ENCODE measurements at places on chromosomes 4 and X. TPM values are rescaled to one million over a fixed set of nuclear protein-coding genes. Genes with fewer than 3 reads are reported as not detected.

The MAGEB17 gene
- under 0.01 TPM for total RNA-seq

The TGIF2LX gene
- total RNA-seq: not detected

The MAGEA9B gene
- not detected for total RNA-seq

The KIAA1210 gene
- not detected for total RNA-seq

The MEPE gene
- total RNA-seq: not detected

The L1CAM gene
- total RNA-seq: 0.36 TPM

The BTK gene
- total RNA-seq: not detected

The LRP2BP gene
- total RNA-seq: 0.56 TPM

The CENPI gene
- 24.2 TPM for total RNA-seq

The CDKL2 gene
- total RNA-seq: 0.18 TPM

The SYN1 gene
- total RNA-seq: under 0.01 TPM

- no peak for DNase-seq
Observed at GRCh38 chr4:102693861-102694260, 66.9 kb downstream of the MANBA start.

DNA sequence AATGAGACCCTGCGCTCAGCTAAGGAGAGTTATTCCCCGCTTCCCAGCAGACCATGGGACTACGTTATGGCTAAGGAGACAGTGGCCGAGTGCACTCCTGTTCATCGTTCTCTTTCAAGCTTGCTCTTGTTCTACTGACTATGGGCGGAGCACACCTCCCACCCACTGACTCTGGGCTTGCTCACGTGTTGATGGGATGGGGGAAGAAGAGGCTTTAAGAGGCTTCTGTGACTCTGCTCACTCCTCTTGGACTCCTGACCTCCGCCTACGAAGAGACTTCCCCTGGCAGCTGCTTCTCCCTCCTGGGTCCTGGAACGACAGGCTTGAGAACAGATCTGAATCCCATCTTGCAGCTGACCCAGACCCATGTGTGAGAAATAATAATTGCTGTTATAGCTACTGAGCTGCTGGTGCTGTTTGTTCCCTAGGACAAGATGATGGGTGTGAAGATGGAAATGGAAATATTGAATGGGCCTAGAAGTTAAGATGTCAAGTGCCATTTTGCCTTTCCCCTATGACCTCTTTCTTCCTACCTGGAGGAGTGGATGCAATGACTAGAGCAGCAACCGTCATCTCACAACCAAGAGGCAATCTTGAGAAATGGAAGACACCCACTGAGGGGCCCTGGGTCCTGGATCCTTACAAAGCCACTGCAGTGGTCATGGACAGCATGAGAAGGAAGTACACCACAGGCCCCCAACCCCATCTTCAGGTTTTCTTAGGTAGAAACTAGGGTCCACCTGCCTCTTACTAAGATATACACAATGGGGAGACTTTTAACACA lies 38.7 kb upstream of the IRAK1 start:
- no peak for DNase-seq

- DNase-seq: no peak
Observed at GRCh38 chr4:32962100-32962499, 2241.9 kb downstream of the PCDH7 start.

- no peak for DNase-seq
Observed at GRCh38 chrX:39008549-39008948, 207.3 kb downstream of the MID1IP1 start.

DNA sequence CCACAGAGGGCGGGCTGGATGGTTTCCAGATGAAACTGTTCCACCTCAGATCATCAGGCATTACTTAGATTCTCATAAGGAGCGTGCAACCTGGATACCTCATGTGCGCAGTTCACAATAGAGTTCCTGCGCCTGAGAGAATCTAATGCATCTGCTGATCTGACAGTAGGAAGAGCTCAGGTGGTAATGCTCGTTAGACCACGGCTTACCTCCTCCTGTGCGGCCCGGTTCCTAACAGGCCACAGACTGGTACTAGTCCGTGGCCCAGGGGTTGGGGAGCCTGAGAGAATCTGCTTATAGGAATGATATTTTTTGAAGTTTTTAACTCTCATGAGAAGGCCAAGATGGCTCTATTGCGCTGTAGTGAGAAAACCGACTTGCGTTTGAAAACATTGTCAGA lies 5.4 kb downstream of the NCAPG start:
- DNase-seq: no peak

GRCh38 chr4:109913596-109914241 lies 1.0 kb downstream of the EGF start:
- DNase-seq: no peak

DNA sequence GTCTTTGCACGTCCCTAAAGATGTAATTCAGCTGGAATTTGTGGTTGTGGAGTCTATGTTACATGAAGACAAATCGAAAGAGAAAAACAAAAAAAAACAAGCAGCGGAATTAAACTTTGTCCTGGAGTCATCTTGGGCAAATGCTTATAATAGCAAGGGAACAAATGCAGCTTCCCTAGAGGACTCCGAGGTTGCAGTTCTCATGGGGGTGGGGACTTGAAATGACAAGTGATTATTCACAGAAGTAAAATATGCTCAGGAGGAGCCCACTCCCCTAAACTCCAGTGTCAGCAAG lies 362.4 kb downstream of the ARHGAP24 start:
- no peak for DNase-seq

- DNase-seq: no peak
Observed at GRCh38 chr4:8398347-8398746, 42.2 kb downstream of the ACOX3 start.

GRCh38 chr4:156676116-156676851 lies 295.3 kb downstream of the PDGFC start:
- no peak for DNase-seq

DNA sequence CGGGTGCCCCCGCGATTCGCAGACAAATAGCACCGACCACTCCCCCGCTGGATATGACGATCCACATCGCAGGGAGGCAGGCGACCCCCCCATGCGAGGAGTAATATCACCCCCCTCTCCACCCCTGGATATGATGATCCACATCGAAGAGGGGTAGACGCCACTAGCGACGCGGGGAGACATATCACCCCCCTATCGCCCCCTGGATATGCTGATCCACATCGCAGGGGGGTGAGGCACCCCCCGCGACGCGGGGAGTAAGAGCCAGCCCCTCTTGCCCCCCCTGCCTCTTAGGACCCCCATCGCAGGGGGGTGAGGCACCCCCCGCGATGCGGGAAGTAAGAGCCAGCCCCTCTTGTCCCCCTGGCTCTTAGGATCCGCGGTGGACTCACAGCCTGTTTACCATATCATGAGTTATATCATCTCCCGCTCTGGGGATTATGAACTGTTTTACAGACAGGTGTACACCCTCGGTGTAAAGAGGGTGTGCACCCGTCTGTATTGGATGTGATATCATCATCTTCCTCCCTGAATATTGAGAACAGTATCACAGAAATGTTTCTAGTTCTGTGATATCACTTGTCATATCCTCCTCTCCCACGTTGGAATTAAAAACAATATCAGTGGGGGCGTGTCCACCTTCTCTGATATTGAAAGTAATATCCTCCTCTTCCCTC lies 22.7 kb upstream of the DRD5 start:
- no peak for DNase-seq

- no peak for DNase-seq
Observed at GRCh38 chrX:38205039-38205438, 15.6 kb downstream of the SRPX start.

DNA sequence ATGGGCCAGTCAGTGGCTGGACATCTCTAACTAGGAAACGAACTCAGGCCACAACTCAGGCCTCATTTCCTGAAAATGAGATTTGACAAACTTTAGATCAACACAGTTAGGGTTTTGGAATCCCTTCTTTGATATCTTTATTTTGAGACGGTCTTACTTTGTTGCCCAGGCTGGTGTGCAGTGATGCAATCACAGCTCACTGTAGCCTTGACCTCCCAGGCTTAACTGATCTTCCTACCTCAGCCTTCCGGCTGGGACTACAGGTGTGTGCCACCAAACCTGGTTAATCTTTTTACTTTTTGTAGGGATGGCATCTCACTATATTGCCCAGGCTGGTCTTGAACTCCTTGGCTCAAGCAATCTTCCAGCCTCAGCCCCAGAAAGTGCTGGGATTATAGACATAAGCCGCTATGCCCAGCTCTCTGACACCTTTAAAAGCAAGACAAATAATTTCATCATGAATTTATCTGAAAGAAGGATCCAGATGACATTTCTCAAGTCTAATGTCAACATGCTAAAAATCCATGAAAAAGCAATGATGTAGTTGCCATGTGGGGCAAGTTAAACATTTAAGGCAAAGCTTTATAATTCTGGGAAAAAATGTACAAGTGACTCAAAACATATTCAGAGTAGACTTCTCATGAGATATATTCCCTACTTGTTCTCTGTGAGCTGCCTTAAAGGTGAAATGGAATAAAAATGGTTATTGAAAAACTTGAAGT lies 89.1 kb upstream of the CBR4 start:
- peak; percentile 19 for DNase-seq

DNA sequence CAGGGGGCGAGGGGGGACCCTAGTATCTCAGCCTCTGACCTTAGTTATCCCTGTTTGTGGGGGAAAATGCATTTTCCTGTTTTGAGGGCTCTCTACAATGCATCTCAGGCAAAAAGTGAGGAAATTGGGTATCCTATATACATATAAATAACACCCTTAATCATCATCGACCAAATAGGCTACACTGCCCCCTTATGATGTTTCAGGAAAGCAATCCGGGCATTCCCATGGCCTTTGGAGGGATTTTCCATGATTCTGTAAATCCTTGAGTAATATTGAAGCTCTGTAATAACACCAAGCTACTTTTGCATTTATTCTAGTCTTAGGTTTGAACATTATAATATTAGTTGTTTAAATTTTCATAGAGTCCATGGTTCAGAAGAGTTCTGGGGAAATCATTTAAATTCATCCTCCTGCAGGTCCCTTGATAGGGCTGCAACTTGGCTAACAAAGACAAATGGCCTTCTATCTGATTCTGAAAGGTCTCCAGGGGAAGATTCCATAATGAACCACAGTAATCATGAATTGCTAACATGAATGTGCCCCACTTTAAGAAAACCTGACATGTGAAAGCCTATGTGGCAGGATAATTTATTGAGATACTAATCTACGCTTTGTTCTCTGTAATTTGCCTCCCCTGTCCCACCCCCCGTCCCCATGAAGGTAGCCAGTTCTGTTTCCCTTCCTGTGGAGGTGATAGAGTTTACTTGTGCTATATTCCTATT lies 91.5 kb upstream of the SCOC start:
- peak; percentile 22 for DNase-seq

GRCh38 chr4:11438647-11439046 lies 10.0 kb upstream of the HS3ST1 start:
- DNase-seq: no peak

DNA sequence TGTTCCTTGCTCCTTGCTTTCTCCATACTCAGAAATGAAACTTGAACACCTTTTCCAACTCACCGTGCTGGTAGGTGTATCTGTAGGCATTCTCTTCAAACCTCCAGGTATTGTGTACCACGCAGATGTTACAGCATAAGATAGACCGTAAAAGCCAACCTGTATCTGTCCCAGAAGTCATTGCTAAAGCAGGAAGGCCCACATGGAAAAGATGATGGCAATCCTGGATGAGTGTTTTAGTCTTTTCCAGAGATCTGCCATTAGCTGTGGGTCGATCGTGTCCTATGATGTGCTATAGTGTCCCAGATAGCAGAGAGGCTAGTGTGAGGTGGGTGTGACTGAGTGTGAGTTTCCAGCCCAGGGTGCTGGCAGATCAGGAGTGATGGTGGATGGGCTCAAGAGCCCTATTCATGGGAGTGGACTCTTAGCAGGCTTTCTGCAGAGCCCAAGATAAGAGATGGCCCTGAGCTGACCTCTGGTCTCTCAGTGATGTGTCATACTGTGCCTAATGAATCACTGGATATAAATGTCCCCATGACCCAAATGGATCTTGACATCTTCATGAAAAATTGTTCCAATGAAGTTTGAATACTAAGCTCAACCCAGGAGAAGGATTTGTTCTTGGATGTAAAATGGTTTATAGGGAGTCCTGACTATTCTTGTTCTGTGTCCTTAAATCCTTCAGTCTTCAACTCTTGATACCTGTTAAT lies 69.1 kb upstream of the WDR1 start:
- DNase-seq: no peak

GRCh38 chr4:183118585-183118984 lies 19.5 kb downstream of the WWC2 start:
- peak; percentile 87 for DNase-seq

- DNase-seq: no peak
Observed at GRCh38 chr4:114398410-114398809, 200.2 kb upstream of the UGT8 start.

- peak; percentile 74 for DNase-seq
Observed at GRCh38 chr4:185774845-185775680, 36.9 kb downstream of the SORBS2 start.

- DNase-seq: no peak
Observed at GRCh38 chr4:91754716-91755115, 549.0 kb upstream of the GRID2 start.

GRCh38 chr4:133683967-133684366 lies 517.6 kb downstream of the PABPC4L start:
- no peak for DNase-seq

- DNase-seq: no peak
Observed at GRCh38 chr4:87068583-87069021, 133.8 kb downstream of the AFF1 start.

DNA sequence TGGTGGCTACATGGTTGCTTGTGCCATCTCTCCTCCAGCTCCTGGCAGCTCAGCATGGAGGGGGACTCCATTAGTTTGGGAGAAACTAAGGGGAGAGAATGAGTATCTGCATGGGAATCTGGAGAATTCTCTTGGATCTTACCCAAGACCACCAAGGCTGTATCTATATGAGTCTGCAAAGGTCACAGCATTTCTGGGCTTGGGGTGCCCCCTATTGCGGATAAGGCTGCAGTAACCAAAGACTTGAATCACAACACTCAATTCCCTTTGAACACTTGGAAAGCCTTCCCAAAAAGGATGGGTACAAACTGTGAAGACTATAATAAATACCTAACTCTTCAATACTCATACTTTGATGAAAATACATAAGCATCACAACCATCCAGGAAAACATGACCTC lies 623.5 kb upstream of the NR3C2 start:
- no peak for DNase-seq

DNA sequence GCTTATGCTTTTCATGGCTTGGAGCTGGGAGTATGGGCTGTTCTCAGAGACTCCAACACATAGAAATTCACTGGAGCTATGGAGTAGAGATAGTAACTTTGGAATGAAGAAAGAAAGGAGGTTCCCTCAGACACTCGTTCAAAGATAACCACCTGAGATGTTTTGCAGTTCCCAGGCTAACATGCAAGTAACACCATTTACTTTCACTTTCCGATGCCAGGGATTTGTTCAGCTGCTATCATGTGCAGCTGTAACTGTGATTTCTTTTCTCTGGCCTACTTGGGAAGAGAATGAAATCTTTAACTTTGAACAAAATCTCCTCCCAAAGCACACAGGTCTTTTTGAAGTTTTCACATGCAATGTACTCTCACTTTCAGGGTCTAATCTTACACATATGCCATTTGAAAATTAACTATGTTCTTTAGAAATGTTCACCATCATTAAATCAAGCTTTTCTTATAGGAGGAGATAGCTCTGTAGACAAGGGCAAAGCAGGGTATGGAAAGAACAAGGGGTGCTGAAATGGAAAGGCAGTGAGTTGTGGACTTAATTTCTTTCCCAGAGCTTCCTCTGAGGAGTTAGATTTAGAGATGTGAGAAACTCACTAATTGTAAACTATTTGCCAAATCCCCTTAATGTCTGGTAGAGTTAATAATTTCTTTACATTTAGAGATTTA lies 514.3 kb downstream of the PDHA2 start:
- no peak for DNase-seq

- DNase-seq: peak; percentile 76
Observed at GRCh38 chr4:108030332-108030731, 40.6 kb downstream of the HADH start.

- no peak for DNase-seq
Observed at GRCh38 chr4:118916691-118917289, 28.1 kb downstream of the SYNPO2 start.
